ENCODE measurements at places on chromosomes 7 and 10. TPM values are rescaled to one million over a fixed set of nuclear protein-coding genes. Genes with fewer than 3 reads are reported as not detected.

GRCh38 chr10:111100198-111100597 lies 23.4 kb downstream of the ADRA2A start:
- DNase-seq: no peak

The ADK gene
- 33.2 TPM for total RNA-seq

GRCh38 chr10:78401624-78402367 lies 368.1 kb downstream of the RPS24 start:
- no peak for DNase-seq

The UNC5B gene
- total RNA-seq: 17.3 TPM

Measured in upper lobe of left lung (tissue), 6 donors.